ENCODE measurements at places on chromosomes 7 and 10. TPM values are rescaled to one million over a fixed set of nuclear protein-coding genes. Genes with fewer than 3 reads are reported as not detected.

The SLC26A4 gene
- total RNA-seq: 0.36 TPM

The PNLIPRP3 gene
- 0.59 TPM for total RNA-seq

The DYDC2 gene
- not detected for total RNA-seq

The PDE1C gene
- 143 TPM for total RNA-seq

DNA sequence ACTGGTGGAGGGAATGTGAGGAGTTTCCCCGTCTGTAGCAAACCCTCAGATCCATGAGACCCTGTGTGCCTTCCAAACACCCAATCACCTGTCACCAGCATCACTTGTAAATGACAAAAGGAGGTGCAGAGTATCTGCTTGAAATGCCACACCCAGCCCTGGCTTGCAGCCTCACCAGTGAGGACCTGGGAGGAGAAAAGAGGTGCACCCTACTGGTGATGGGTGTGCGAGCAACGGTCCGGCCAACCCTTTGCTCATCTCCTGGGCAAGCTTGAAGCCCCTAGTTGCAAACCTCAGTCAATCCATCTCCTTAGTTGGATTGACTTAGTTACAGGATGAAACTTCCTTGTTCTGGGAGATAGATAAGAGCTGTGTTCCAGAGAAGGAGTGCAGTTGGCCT lies 62.4 kb upstream of the WAPL start:
- H3K4me3 ChIP-seq: no peak overlapping the region
- no peak for DNase-seq
- H3K36me3 ChIP-seq: no peaks in the 10 kb centered on the region

GRCh38 chr7:151591866-151592265 lies 72.2 kb upstream of the RHEB start:
- no peaks in the 10 kb centered on the region for H3K27me3 ChIP-seq
- peaks cover 24% of the 10 kb centered on the region for H3K36me3 ChIP-seq
- H3K4me3 ChIP-seq: no peak overlapping the region
- DNase-seq: no peak
- peak overlapping the region; percentile 82 for H3K27ac ChIP-seq
- H3K4me1 ChIP-seq: peaks cover 14% of the 10 kb centered on the region

- DNase-seq: no peak
- no peaks in the 10 kb centered on the region for H3K36me3 ChIP-seq
- H3K4me3 ChIP-seq: no peak overlapping the region
Observed at GRCh38 chr7:97064972-97065587, 40.4 kb upstream of the DLX5 start.

DNA sequence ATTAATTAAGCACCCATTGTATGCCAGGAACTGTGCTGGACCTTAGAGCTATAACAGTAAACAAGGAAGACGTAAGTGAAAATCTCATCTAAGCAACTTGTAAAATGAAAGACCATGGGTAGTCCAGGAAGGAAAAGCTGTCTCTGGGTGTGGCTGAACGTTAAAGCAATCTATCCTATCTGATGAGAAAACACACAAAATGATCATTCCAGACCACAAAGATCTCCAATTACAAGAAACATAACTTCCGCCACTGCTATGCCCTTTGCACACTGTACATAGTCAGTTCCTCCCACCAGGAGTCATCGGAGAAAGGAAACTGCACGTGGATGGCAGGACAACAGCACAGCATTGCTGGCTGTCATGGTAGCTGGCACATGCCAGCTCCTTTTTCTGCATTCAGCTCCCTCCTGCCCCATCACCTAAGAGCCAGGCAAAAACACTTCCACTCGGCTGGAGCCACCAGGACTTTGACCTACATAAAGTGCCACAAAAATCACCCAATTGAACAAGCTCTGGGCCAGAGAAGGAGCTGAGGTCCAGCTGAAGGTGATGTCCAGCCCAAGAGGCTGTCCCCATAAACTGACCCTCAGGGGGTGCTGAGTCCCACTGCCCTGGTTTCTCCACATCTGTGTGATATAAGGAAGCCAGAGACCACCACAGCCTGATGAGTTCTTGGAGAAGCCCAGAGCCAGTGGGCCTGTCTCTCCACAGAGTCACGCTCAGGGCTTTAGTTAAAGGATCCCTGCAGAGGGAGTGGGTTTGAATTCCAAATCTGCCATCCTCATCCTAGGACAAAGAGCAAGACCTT lies 56.4 kb downstream of the STEAP1B start:
- no peak overlapping the region for H3K4me3 ChIP-seq
- H3K27me3 ChIP-seq: no peaks in the 10 kb centered on the region
- peaks cover 7% of the 10 kb centered on the region for H3K4me1 ChIP-seq

- no peak overlapping the region for H3K4me3 ChIP-seq
- H3K27me3 ChIP-seq: no peaks in the 10 kb centered on the region
- no peak overlapping the region for H3K27ac ChIP-seq
- no peak for DNase-seq
- no peaks in the 10 kb centered on the region for H3K36me3 ChIP-seq
- no peaks in the 10 kb centered on the region for H3K4me1 ChIP-seq
Observed at GRCh38 chr10:109103278-109103677, 820.0 kb downstream of the XPNPEP1 start.

DNA sequence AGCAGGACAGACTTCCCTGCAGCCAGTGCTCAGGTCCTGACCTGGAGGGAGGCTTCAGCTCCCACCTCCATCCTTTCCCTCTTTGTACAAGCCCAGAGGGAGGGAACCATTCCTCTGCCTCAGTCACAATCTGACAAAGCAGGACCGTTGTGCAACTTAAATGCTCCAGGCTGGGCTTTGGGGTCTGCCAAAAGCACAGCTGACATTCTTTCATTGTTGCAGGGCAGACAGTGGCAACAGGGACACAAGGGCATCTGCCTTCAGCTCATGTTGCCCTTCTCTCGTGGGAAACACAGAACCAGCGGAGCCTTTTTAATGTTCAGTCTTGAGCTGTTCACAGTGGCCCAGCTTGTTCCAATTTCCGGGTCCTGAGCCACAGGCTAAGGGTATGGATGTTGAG lies 155.7 kb upstream of the TNS3 start:
- H3K27me3 ChIP-seq: peaks cover 13% of the 10 kb centered on the region
- H3K4me3 ChIP-seq: no peak overlapping the region
- no peak for DNase-seq

DNA sequence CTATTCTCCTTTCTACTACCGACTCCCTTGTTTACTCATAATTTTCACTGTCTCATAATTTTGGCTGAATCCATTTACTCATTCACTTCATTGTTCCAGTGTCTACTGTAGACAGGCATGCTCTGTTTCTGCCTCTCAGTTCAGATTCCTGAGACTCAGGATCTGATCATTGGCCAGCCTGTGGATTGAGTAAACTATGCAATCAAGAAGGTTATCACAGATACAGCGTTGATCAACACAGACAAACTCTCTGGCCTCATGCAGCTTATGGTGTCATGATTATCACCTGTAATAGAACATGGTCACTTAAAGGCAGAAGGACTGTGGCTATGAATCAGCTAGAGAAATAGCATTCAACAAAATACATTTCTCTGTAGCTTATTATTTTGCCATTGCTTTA lies 86.0 kb downstream of the SEMA3E start:
- no peaks in the 10 kb centered on the region for H3K36me3 ChIP-seq
- no peak overlapping the region for H3K27ac ChIP-seq

DNA sequence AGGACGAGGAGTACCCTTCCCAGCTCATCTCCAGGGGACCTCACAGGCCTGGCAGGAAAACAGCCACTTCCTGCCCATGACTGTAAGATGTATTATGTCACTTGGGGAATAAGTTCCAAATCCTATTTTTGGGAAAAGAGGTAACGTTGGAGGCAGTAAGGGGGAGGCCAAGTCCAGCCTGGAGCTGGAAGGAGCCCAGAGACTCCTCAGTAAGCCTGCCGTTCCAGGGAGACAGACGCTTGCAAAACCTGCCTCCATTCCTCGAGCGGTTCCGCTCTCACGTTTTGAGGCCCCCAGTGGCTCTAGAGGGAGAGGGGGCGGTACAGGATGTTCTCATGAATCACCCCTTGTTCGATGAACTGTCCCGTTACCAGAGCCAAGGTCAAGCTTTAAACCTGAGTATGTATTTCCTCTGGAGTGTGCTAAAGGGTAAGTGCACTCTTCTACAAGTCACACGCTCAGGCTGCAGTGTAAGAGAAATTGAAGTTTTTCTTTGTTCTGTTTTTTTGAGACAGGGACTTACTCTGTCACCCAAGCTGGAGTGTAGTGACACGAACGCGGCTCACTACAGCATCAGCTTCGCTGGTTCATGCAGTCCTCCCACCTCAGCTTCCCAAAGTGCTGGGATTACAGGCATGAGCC lies 45.5 kb upstream of the CYTH3 start:
- no peaks in the 10 kb centered on the region for H3K27me3 ChIP-seq
- peak; percentile 90 for DNase-seq
- H3K36me3 ChIP-seq: no peaks in the 10 kb centered on the region

DNA sequence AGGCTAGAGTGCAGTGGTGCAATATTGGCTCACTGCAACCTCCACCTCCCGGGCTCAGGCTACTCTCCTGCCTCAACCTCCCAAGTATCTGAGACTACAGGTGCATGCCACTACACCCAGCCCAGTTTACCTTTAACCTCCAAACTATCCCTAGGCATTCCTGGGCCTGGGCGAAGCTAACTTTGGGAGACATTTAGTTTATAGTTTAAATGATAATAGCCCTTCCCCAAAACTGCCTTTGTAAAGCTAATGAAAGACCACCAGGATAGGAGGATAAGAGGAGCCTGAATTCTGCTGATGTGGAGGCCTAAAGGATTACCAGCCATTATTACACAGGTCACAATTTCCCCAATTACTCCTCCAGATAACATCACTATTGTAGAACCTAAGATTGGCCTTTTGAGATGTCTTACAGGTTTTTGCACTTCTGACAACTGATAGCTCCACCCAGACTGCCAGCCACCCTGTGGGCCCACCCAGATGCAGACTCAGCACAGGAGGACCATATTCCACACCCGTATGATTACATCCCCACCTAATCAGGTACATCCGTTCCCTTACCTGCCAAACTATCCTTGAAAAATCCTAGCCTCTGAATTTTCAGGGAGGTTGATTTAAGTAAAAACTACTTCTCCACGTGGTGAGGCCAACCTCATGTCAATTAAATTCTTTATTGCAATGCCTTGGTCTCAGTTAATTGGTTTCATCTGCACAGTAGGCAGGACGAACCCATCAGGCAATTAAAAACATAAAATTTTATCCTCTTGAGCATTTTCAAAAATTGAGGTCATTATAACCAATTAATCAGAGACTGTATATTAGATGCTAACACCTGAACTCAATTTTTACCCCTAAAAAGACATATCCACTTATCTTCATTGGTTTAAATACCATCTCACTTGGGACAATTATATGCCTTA lies 62.3 kb upstream of the TMEM254 start:
- no peak overlapping the region for H3K27ac ChIP-seq
- H3K4me1 ChIP-seq: no peaks in the 10 kb centered on the region
- H3K36me3 ChIP-seq: no peaks in the 10 kb centered on the region
- no peaks in the 10 kb centered on the region for H3K27me3 ChIP-seq
- DNase-seq: no peak

GRCh38 chr10:4024516-4025245 lies 239.7 kb upstream of the KLF6 start:
- no peak overlapping the region for H3K4me3 ChIP-seq
- DNase-seq: no peak
- H3K36me3 ChIP-seq: no peaks in the 10 kb centered on the region
- H3K27ac ChIP-seq: no peak overlapping the region
- no peaks in the 10 kb centered on the region for H3K4me1 ChIP-seq

DNA sequence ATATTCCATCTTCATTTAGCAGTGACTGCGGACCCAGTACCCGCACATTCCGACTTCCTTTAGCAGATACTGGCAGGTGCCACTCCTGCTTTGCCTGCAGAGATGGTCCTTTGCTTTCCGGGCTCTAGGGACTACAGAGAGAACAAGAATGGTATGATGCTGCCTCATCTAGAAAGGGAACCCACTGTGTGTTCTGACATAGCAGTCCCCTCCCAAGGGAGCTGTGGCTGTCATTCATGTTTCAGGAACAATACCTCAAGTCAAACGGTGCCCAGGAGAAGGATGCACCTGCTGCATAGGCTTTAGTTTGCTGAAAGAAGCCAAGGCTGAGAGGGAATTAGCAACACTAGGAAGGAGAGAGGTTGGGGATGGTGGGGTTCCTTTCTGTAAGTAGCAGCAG lies 15.9 kb upstream of the TMEM72 start:
- no peaks in the 10 kb centered on the region for H3K36me3 ChIP-seq
- no peak for DNase-seq
- peaks cover 14% of the 10 kb centered on the region for H3K27me3 ChIP-seq

DNA sequence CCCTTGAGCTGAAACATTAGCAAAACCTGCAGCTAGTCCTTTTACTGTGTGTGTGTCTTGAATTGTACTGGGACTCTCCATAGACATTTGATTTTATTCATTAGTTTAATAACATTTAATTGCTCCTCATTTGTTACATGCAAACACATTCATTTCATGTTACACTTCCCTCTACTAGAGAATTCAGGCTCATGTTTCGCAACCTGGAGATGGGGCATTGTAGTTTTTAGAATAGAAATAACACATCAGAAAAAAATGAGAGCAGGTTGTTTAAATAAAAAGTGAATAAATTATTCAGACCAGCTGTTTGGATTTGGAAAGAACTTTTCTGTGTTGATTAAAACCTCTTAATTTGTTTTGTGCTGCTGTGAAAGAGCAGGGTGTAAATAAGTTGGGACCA lies 243.9 kb downstream of the ETV1 start:
- H3K27ac ChIP-seq: no peak overlapping the region
- DNase-seq: no peak
- peaks cover 24% of the 10 kb centered on the region for H3K4me1 ChIP-seq
- H3K27me3 ChIP-seq: no peaks in the 10 kb centered on the region
- H3K4me3 ChIP-seq: no peak overlapping the region

- no peaks in the 10 kb centered on the region for H3K36me3 ChIP-seq
- no peak overlapping the region for H3K27ac ChIP-seq
- H3K4me3 ChIP-seq: no peak overlapping the region
- DNase-seq: peak; percentile 58
- H3K4me1 ChIP-seq: no peaks in the 10 kb centered on the region
- H3K27me3 ChIP-seq: peaks cover 5% of the 10 kb centered on the region
Observed at GRCh38 chr10:71443676-71444075, 47.0 kb downstream of the CDH23 start.

GRCh38 chr10:133274751-133275683 lies 1.7 kb downstream of the ADAM8 start:
- H3K27ac ChIP-seq: no peak overlapping the region
- peaks cover 19% of the 10 kb centered on the region for H3K27me3 ChIP-seq
- no peaks in the 10 kb centered on the region for H3K4me1 ChIP-seq

GRCh38 chr10:29730969-29731368 lies 96.2 kb upstream of the SVIL start:
- no peaks in the 10 kb centered on the region for H3K27me3 ChIP-seq
- no peak for DNase-seq
- H3K36me3 ChIP-seq: no peaks in the 10 kb centered on the region
- no peak overlapping the region for H3K27ac ChIP-seq
- H3K4me1 ChIP-seq: peaks cover under 1% of the 10 kb centered on the region

GRCh38 chr7:150967349-150967748 lies 10.8 kb downstream of the KCNH2 start:
- H3K4me3 ChIP-seq: no peak overlapping the region
- no peaks in the 10 kb centered on the region for H3K36me3 ChIP-seq
- H3K27ac ChIP-seq: no peak overlapping the region
- H3K4me1 ChIP-seq: no peaks in the 10 kb centered on the region

DNA sequence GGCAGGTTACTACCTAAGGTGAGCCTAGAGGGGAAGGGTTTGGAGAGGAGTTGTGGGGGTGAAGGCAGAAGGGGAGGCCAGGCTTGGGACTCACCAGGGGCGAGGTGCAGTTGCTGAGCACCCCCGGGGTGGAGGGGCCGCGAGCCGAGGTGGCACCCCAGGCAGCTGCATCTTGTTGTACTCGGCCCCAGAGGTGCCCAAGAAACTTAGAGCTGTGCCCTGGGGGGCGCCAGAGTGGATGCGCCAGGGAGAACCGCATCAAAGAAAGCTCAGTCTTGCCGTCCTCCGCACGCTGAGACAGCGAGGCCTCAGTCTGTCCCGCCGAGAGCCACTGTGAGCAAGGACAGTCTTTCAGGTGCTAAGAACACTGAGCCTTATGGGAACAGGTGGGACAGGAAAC lies 7.4 kb downstream of the ATG9B start:
- no peak overlapping the region for H3K27ac ChIP-seq
- peaks cover 9% of the 10 kb centered on the region for H3K4me1 ChIP-seq
- no peaks in the 10 kb centered on the region for H3K36me3 ChIP-seq
- H3K4me3 ChIP-seq: no peak overlapping the region
